Body of pancreas (tissue), 4 donors: ENCODE measurements at places on chromosomes 2 and 18. TPM values are rescaled to one million over a fixed set of nuclear protein-coding genes. Genes with fewer than 3 reads are reported as not detected.

DNA sequence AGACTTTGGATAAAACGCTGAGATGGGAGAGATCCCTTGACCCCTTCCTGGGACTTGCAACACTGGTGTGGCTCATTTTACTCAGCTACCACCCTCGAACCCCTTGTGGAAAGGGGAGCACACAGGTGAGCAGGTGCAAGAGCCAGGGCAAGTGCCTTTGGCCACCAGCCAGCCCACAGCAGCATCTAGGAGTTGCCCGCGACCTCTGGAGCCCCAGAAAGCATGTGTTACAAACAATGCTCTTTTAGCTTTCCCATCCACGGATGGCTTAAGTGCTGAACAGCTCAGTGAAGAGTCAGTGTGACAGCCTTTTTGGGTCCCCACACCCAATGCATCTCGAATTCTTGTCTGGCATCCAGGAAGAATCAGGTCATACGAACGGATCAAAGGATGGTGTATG, 197.8 kb downstream of the MEMO1 start:
- no peak overlapping the region for H3K4me3 ChIP-seq
- no peaks in the 10 kb centered on the region for H3K36me3 ChIP-seq
- H3K4me1 ChIP-seq = no peaks in the 10 kb centered on the region
- no peak overlapping the region for H3K27ac ChIP-seq
- no peak for DNase-seq

The CAPN13 gene
- 21.3 TPM for total RNA-seq

DNA sequence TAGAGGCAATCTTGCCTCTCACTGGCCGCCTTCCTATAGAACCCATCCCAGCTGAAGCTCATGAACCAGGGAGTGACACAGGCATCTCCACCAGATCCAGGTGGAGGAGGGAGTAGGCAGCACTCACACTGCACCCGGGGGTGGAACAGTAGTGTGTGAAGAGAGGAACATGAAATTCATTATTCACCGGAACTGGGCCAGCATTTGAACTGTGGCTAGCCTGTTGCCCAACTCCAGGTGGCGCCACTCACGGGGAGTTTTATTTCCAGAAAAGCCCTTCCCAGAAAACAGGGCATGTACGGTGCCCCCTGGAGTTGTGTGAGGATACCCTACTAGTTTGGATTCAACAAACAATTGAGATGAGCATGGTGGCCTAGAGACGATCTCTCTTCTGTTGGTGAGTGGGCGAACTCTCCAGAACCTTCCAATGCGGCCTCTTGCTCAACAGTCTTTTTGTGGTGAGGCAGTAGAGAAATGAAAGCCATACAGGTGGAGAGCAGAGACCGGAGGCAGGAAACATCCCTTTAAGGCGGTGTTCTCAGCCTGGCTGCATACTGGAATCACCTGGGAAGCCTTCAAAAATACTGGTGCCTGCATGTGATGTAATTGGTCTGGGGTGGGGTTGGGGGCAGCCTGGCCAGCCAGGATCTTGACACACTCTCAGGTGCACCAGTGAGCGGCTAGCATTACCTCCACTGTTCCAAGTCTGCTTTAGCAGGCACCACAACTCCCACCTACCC, 73.5 kb upstream of the NEDD4L start:
- H3K27me3 ChIP-seq = no peaks in the 10 kb centered on the region
- H3K4me3 ChIP-seq = no peak overlapping the region
- no peaks in the 10 kb centered on the region for H3K36me3 ChIP-seq
- H3K27ac ChIP-seq = no peak overlapping the region
- DNase-seq = peak; percentile 17

DNA sequence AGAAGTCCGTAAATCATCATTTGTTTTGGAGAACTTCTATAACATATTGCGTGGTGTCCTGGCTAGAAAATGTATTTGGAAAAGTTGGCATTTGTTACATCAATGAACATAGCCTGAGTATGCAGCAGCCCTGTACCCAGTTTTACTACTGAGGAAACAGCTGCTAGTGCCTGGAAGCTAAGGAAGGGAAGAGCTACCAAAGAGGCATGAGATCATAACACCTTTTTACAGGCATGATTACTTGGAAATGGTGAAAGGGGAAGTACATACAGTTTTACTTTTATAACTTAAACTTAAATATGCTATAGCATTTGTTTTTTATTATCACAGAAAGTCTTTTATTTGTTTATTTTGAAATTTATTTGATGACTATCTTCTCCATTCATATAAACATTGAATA, 128.4 kb upstream of the MC4R start:
- no peak overlapping the region for H3K27ac ChIP-seq
- H3K36me3 ChIP-seq = no peaks in the 10 kb centered on the region
- H3K4me1 ChIP-seq = no peaks in the 10 kb centered on the region
- no peak overlapping the region for H3K4me3 ChIP-seq
- H3K27me3 ChIP-seq = no peaks in the 10 kb centered on the region

The CRYGD gene
- total RNA-seq = not detected

The PDE1A gene
- 4.2 TPM for total RNA-seq

DNA sequence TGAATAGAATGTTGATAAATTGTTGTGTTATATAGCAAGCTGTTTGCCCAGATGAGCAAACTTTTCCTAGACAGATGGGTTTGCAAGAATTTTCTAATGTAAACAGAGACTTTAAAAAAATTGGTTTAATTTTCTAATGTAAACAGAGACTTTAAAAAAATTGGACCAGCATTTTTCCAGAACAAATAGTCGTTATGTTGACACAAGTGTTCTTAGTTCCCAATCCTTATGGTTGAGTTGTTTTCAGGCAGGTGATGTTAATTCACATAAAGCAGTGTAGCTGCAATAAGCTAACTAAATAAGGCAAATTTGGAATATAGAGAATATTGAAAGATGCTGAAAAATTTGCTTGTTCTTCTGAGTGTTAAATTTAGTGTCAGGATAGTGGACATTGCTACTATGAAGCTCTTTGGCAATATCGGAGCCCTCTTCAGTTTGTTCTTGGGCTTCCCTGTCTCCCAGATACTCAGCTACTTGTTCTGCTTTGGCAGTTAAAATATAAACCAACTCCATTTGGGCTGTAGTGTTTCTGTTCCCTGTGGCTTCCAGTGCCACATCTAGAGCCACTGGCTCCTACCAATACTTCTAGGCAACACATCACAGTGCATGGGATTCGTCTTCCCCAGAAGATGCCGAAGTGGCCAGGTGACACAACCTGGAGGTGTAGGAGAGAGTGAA, 105.7 kb downstream of the DYNAP start:
- H3K27me3 ChIP-seq = no peaks in the 10 kb centered on the region
- H3K36me3 ChIP-seq = no peaks in the 10 kb centered on the region
- DNase-seq = no peak
- H3K4me3 ChIP-seq = no peak overlapping the region

GRCh38 chr2:71839826-71840225, 307.8 kb downstream of the CYP26B1 start:
- no peak overlapping the region for H3K27ac ChIP-seq
- no peak overlapping the region for H3K4me3 ChIP-seq

- no peak overlapping the region for H3K27ac ChIP-seq
- H3K36me3 ChIP-seq = peaks cover 13% of the 10 kb centered on the region
- no peak overlapping the region for H3K4me3 ChIP-seq
- DNase-seq = no peak
Measured at GRCh38 chr18:225745-226144, 42.1 kb downstream of the THOC1 start.

- H3K4me1 ChIP-seq = peaks cover 18% of the 10 kb centered on the region
- no peaks in the 10 kb centered on the region for H3K36me3 ChIP-seq
- H3K27ac ChIP-seq = peak overlapping the region; percentile 98
Measured at GRCh38 chr18:7567474-7568425, 634 bp downstream of the PTPRM start.

DNA sequence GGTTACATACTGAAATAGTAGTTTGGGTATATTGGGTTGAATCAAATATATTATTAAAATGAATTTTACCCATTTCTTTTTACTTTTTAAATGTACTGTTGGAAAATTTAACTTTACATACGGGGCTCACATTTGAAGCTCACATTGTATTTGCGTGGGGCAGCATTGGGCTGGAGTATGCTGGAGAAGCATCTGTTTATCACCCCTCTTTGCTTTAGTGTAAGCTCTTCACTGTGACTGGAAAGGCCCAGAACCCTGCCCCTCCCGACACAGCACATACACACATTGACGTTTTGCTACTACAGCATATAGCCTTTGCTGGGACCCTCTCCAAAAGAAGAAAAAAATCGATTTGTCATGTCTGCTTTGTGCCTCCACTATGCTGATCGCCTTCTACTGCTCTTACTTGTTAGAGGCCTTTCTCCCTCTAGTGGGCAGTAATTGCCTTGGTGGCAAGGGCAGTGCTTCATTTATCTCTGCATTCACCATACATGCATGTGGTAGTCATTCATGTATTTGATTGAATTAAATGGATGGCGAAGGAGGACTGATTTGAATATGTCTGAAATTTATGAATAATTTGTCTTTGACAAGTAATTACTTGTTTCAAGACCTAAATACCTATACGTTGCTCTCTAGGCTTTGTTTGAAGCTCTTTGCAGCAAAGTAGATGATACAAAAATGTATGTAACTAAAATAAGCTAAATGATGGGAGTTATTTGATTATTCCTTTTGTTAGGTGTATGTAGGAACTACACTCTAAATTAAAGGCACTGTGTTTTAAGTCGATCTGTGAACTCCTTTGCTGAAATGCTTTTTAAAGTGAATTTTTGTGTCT, 37.4 kb downstream of the VAPA start:
- no peaks in the 10 kb centered on the region for H3K27me3 ChIP-seq
- peaks cover 8% of the 10 kb centered on the region for H3K4me1 ChIP-seq
- DNase-seq = peak; percentile 25
- H3K27ac ChIP-seq = no peak overlapping the region

The IL36A gene
- not detected for total RNA-seq

DNA sequence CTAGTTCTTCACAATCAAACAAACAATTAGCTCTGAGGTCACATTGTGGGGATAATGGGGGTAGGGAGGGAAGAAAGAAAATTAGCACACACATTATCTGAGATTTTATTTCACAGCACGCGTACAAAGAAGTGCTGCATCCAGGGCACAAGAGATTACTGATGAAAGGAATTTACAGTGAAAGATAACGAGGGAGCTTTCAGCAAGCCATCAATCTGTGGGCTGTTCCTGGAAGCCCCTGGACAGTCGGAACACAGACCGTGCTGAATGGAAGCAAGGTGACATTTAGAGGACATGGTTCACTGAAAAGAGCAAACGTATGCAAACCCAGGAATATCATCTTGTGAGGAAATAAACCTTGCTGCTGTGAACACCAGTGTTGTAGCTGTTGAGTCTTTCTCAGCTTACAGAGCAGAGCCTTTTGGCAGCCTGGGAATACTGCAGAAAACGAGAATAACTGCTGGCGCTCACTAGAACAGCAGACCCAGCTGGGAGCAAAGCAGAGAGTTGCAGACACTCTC, 63.2 kb downstream of the SCG2 start:
- no peak overlapping the region for H3K27ac ChIP-seq
- peaks cover 5% of the 10 kb centered on the region for H3K4me1 ChIP-seq
- DNase-seq = no peak
- no peak overlapping the region for H3K4me3 ChIP-seq
- H3K27me3 ChIP-seq = no peaks in the 10 kb centered on the region
- H3K36me3 ChIP-seq = no peaks in the 10 kb centered on the region

DNA sequence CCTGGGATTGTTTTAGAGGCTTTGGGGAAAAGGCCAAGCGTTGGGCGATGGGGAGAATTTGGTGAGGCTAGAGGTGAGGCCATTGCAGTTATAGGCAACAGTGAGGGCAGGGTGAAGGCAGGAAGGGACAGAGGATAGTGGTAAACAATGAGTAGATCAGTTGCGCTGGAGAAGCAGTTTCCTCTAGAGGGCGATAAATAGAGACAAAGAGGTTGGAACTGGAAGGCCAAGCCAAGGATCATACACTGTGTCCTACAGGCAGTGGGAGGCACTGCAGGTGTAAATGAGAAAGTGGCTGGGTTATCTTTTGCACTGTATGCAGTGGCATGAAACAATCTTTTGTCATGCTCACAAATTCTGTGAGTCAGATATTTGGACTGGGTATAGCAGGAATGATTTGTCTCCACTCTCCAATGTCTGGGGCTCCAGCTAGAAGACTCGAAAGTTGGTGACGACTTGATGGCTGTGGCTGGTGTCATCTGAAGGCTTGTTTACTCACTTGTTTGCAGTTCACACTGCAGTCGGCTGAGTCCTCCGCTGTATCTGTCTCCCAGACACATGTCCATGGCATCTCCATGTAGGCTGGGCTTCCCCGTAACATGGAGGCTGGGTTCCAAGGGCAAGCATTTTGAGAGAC, 82.1 kb downstream of the TNP1 start:
- DNase-seq = peak; percentile 15
- no peak overlapping the region for H3K27ac ChIP-seq
- H3K36me3 ChIP-seq = no peaks in the 10 kb centered on the region
- no peaks in the 10 kb centered on the region for H3K4me1 ChIP-seq
- H3K4me3 ChIP-seq = no peak overlapping the region
- H3K27me3 ChIP-seq = no peaks in the 10 kb centered on the region

DNA sequence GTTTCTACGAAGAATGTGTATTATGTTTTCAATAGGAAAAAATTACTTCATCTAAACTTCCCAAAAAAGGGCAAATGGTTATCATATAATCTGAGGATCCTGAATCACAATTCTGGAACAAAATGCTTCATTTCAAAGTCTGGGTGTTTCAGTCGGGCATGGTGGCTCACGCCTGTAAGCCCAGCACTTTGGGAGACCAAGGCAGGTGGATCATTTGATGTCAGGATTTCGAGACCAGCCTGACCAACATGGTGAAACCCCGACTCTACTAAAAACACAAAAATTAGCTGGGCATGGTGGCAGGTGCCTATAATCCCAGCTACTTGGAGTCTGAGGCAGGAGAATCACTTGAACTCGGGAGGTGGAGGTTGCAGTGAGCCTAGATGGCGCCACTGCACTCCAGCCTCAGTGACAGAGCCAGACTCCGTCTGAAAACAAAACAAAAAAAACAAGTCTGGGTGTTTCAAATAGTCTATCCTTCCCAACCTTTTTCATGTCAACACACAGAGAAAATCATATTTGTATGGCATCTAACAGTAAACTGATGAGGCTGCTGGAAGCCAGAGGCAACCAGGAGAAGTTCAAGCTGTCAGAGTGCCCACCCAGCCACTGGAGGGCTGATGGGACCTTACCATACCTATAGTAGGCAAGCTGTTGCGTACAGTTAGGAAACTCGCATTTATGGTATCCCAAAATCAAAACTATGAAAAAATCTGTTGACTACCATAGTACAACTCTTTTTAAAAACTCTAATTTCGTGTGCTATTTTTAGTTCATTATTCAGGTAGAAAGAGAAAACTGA, 14.6 kb downstream of the NBAS start:
- no peak for DNase-seq
- no peak overlapping the region for H3K4me3 ChIP-seq
- no peak overlapping the region for H3K27ac ChIP-seq
- H3K36me3 ChIP-seq = no peaks in the 10 kb centered on the region

The ALLC gene
- total RNA-seq = not detected

The E2F6 gene
- total RNA-seq = 13.2 TPM

DNA sequence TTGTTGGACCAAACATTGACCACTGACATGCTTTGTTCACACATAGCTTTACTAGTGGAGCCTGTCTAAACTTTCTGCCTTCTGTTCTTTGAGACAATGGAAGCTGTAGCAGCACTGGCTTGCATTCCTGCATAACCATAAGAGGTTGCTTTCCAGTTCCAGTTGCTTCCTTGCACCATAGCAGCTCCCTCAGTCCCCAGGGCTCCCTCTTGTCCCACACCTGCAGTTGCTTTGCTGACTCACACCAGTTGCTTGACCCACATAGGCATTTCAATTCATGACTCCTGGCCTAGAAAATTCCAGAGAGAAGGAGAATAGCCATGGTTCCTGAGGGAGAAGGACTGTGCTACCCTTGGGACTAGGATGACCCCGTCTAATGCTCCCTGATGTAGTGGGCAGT, 20.9 kb downstream of the SGPP2 start:
- H3K36me3 ChIP-seq = no peaks in the 10 kb centered on the region
- H3K27ac ChIP-seq = no peak overlapping the region
- DNase-seq = no peak
- H3K27me3 ChIP-seq = no peaks in the 10 kb centered on the region
- H3K4me3 ChIP-seq = no peak overlapping the region

GRCh38 chr18:12765126-12765525, 62.3 kb downstream of the PSMG2 start:
- no peak overlapping the region for H3K27ac ChIP-seq
- no peaks in the 10 kb centered on the region for H3K36me3 ChIP-seq
